ENCODE measurements at places on chromosomes 1 and 21.

DNA sequence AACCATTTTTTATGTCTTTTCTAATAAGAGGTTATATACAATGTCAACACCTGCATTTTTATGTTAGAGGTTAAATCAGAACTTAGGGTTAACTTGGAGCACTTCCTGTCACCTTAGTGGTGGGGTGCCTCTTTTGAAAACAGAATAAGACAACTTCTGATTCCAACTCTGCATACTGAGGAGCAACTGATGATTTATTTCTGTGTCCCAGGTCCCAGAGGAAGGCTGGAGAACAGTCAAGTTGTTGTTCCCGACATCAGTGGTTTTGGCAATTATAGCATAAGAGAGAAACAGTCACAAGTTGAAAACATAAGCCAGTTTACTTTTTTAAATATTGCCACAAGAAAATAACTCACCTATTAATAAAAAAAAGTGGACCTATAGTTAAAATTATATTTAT is 871.0 kb upstream of the ADAMTS5 start:
- no peak for DNase-seq

DNA sequence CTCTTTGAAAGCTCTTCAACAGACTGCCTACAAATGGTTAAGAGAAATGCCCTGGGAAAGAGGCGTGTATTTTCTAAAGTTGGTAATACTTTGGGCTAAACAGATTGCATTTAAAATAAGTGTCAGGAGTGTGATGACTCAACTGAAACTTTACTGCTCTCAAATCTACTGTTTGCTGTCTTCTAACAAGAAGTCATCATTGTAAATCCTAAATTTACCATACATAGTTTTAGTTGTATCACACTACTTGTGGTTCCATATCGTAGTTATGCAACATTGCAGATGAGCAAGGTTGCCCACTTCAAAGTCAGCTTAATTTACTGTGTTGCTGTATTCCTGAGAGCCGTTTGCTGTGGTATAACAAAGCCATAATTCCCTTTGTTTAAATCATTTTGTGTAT is 59.6 kb downstream of the RGS21 start:
- DNase-seq, result no peak

GRCh38 chr1:210535761-210536160 is 207.1 kb downstream of the HHAT start:
- DNase-seq, result no peak

DNA sequence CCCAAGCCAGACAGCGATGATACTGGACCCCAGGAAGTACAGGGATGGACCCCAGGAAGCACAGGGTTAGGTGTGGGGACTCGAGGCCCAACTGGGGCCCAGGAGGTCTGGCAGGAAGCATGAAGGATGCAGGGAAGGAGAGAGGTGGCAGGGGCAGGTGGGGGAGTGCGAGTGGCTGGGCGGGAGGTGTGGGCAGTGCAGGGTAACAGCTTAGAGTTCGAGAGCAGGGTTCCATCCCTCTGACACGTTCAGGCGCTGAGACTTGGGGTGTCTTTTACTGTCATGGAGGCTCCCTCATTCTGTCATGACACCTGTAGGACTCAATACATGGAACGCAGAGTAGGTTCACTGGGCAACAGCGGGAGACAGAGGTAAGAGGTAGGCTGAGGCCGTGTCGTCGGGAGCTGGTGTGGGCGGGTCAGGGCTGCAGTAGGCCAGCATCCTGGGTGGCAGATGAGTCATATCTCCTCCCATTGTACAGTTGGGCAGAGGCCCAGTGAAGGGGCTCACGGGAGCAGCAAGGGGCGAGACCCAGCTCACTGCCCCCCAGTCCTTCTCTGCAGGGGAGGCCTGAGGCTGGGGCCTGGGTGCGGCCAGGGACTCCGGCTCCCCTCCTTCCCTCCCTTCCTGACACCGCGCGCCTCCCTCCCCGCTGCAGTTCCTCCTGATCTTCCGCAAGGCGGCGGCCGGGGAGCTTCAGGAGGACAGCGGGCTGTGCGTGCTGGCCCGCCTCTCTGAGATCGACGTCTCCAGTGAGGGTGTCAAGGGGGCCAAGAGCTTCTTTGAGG is 11.6 kb upstream of the CTRC start:
- no peak for DNase-seq

- no peak for DNase-seq
Measured at GRCh38 chr1:185080422-185080821, 35.1 kb downstream of the RNF2 start.

DNA sequence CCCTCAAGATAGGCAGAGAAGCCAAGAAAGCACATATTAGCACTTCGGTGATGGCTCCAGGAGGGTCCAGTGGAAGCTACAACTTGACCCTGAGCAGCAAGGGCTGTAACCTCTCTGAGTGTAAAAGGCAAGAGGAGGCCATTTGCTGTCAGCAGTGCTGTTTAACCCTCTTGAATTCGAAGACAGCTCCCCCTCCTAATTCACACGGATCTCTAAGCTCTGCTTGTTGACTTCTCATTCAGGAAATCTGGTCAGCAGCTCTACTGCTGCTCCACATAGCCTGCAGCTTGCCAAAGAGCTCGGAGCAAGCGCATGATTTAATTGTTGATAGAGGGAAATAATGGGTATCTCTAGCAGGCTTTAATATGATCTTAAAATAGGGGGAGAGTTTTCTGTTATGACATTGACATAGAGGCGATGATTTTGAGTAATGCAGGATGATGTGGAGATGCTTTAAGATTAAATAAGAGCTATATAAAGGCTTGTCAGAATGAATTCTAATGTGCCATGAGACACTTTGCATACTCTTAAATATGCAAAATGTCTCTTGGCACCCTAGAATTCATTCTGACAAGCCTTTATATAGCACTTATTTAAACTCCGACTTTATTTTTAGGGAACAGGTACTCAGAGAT is 79.4 kb upstream of the USH2A start:
- no peak for DNase-seq

- DNase-seq, result no peak
Measured at GRCh38 chr1:214141486-214141885, 139.5 kb upstream of the SMYD2 start.

DNA sequence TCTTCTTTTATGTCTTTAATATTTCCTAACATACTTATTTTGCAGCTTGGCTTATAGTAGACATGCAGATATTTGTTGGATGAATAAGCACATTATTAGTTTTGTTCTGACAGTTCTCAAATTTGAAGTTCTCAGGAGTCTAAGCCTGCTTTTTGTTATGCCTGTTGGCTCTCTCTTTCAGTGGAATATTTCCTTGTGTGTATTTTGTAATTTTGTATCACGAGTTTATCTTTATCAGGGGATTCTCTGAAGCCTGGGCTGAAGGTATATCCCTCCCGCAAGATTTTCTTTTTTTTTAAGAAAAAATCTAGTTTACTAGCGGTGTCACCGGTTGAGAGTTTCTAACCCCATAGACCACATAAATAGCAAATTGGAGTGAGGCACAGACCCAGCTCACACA is 105.9 kb downstream of the RGL1 start:
- no peak for DNase-seq

GRCh38 chr1:67468066-67468718 is 38.0 kb upstream of the SERBP1 start:
- no peak for DNase-seq

- DNase-seq, result no peak
Measured at GRCh38 chr1:188023206-188023605, 1194.5 kb downstream of the PLA2G4A start.

DNA sequence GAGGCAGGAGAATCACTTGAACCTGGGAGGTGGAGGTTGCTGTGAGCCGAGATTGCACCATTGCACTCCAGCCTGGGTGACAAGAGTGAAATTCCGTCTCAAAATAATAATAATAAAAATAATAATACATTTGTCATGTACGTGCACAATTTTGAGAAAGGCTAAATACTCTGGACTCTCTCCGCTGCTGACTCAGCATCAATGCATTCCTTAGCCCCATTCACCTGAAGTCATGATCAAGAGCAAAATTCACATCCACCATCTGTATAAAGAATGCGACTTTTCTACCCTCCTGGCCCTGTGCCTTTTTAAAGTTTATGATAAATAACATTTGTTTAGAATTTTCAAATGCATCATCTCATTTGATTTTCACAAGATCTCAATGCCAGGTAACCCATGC is 35.5 kb upstream of the MAP1LC3C start:
- DNase-seq, result no peak
